Activated CD8-positive, alpha-beta memory T cell treated with anti-CD3 and anti-CD28 coated beads for 48 hours (primary cell): ENCODE measurements at places on chromosomes 11 and 22.

DNA sequence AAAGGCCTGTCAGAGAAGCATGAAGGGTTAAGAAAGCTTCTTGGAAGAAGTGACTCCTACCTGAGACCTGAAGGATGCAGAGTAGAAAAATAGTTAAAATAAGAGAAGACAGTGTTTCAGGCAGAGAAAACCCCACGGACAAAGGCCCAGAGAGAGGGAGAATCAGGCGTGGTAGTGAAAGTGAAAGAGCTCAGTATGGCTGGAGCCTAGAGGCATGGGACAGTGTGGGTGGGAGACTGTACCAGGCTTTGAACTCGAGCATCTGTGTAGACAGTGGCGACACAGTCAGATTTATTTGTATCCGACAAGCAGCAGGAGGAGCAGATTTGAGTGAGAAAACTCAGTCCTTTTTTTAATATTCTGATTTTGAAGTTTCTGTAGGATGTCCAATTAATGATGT is 360.0 kb downstream of the OPCML start:
- DNase-seq, result no peak

DNA sequence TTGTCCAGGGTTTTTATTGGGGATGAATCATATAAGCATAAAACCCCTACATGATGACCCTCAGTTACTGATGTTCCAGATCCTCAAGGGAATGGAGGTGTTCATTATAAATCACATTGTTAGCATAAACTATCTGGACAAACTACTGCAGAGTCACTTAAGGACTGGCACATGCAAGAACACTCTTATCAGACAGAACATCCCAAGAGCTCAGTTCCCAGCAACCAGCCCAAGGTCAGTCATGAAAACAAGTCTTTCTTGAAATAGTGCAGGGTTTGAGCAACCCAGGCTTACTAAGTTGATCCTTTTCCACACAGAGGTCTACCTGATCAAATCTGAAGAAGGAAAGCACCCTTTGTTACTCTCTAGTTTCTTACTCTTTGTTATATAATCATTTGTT is 13.5 kb upstream of the PTS start:
- DNase-seq, result no peak

DNA sequence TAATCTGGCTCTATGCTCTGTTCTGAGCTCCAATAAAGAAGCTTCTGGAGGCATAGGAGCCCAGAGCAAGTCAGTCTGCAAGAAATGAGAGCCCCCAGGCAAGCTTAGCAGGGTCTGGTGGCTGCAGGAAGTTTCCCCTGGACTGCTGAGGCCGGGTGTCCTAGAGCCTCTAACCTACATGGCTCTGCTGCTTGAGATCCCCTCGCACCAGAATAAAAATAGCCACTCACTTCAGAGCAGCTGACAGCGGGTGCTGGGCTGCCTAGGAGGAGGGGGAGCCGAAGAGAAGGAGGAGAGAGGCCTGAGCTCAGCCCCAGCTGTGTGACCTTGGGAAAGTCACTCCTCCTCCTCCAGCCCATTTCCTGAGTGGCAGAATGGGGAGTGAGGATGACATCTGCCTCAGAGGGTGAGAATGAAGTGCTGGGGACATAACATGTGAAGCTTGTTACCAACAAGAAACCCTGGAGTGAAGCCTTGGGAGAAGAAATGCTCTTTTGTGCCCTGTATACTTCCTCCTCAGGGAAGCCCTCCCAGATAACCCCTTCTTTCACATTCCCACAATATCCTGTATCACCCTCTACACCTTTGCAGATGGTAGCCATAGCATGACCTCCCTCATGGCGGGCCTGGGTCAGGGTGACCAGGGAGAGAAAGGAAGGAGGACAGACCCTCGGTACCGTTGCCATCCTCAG is 3.6 kb upstream of the INPP5J start:
- DNase-seq, result no peak

DNA sequence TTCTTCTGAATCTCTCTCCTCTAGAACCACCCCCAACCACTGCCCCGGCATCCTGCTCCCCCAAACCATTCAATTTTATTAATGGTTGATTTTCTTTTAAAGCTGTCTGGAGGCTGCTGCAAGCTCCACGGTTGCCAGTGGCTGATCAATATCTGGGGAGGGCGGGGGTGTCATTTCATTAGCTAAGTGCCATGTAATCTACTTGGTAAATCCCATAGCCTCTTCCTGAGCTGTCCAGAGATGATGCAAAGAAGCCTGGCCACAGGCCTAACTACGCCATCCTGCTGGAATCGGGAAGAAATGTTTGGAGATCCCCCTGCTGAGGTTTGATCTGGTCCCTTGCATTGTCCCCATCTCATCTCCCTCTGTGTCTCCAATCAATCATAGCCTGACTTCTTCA is 440.1 kb downstream of the MIAT start:
- DNase-seq, result no peak

- no peak for DNase-seq
Observed at GRCh38 chr11:20566591-20567434, 32.6 kb upstream of the SLC6A5 start.

- DNase-seq, result no peak
Observed at GRCh38 chr11:20669820-20670684, 666 bp downstream of the NELL1 start.

GRCh38 chr22:27768027-27768653 is 33.4 kb downstream of the MN1 start:
- DNase-seq, result no peak

DNA sequence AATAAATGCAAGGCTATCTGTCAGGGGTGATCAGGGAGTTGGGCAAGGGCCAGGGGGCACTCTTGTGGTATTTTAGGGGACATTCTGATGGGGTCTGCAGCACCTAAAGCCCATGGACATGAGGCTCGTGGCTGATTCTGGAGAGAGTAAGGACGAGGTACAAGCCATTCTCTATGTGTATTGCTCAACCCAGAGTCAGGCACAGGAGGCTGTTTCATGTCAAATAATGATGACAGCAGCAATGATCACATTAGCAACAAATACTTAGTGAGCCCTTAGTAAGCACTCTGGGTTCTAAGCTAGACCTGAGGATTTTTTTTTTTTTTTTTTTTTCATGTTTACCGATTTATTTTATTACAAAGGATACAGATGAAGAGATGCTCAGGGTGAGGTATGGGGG is 83.5 kb upstream of the THY1 start:
- no peak for DNase-seq

DNA sequence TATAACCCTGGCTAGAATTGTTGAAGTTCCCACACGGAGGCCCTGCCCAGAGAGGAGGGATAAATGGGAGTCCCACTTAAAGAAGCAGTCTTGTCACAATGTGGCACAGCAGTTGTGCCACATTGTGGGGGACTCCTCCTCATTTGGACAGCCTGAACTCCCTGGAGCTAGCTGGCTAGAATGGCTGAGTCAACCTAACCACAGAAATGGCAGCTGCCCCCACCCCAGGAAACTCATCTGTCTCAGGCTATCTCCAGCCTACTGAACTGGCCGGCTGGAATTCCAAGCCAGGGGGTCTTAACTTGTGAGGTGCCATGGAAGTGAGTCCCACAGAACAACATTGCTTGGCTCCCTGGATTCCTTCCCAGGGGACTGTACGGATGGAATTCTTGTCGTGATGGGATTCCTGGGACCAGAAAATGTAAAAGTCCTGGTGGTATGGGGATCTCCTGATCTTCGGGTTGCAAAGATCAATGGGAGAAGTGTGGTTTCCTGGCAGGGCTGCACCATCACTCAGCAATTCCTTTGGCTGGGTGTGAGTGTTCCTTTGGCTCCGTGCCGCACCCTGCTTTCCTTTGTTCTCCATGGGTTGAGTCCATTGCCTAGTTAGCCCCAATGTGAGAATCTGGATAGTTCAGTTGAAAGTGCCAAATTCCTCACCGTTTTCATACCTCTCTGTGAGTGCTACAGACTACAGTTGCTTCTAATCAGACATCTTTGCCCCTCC is 791.2 kb upstream of the FAT3 start:
- no peak for DNase-seq

GRCh38 chr11:110711776-110712658 is at the start of gene ARHGAP20:
Gene ARHGAP20, minus strand, starts transcription at chr11:110712437. Its CDS starts 206 bp downstream, at chr11:110712231.
- DNase-seq, result peak; percentile 52

DNA sequence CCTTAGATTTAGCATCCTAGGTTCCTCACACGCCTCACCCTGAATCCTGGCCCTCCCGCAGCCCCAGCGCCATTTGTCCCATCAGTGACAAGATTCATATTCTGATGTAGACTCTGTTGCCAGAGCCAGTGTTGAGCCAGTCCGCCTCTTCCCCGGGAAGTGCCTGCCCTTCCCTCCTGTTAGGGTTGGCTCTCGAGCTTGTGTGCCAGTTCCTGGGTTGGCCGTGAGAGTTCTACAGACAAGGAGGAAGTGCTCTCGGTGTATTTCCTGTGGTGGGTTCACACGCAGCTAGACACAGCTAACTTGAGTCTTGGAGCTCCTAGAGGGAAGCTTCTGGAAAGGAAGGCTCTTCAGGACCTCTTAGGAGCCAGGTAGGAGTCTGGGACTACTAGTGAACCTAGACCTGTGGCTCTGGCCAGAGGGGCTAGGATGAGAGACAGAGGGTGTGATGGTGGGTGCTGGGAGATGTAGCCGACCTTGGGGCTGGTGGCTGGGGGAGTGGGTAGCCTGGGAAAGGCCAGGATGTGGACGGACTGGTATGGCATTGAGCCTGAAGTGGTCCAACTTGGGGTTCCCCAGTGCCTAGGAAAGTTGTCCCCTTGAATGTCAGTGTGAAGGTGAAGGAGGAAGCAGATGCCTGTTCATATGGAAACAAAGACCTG is at the start of gene IL18BP:
IL18BP (plus strand) TSS at position 261 of the 662 bp plus-strand sequence. CDS start 1,076 bp downstream, outside the sequence.
- no peak for DNase-seq

DNA sequence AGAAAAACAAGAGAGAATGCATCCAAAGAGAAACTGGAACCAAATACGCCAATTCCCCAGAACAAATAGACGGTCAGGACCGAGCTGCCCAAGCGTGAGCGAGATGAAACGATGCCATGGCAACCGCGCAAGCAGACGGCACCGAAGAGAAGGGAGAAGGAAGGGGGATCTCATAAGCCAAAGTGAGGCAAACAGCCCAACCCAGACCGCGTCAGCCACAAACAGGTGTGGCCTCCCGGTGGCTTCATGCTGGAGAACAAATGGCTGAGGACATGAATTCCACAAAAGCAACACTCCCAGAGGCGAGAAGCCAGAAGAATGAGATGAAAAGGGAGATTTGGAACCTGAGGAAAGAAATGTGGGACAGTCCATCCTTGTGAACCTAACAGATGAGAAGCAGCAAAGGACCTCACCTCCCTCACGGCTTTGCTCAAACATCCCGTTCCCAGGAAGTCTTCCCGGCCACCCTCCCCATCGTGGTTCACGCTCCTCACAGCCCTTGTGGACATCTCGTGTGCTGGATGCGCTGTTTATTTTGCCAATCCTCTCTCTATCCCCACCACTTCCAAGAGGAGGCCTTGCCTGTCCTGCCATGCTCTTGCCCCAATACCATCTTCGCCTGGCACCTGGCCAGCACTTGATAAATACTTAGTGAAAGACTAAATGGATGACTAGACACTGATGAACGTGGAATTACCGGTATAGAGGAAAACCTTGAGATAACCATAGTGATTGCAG is 89.1 kb upstream of the RTL6 start:
- no peak for DNase-seq

DNA sequence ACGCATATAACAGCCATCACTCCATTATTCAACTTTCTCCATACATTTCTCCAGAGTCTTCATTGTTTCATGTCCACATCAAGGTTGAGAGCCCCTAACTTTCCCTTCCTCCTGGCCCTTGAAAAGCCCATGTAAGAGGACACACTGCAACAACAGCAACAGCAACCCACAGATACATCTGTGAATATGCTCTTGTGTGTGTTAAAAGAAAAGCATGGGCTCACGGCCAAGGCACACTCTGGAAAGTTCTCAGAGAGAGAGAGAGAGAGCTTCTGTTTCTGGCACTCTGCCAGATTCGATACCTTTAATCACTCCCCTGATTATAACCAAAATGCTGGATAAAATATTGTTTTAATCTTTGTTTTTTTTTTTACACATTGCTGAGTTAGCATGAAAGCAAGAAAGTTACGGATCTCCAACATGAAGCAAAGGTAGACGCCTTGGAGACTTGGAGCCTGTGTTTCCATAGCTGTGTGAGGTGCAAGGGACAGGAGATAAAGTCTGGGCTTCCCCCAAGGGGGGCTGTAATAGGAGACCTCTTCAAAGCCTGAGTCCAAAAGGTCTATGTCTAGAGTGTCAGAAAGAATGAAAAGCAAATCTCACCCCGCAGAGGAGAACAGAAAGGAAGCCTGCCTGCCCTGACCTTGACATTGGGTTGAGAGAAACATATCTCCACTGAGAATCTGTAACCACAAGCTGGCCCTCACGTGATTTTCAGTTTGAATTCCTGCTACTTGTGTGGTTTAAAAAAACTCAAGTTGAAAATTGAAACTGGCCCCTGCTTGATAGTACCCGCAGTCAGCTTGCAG is 33.7 kb upstream of the MPPED1 start:
- no peak for DNase-seq

DNA sequence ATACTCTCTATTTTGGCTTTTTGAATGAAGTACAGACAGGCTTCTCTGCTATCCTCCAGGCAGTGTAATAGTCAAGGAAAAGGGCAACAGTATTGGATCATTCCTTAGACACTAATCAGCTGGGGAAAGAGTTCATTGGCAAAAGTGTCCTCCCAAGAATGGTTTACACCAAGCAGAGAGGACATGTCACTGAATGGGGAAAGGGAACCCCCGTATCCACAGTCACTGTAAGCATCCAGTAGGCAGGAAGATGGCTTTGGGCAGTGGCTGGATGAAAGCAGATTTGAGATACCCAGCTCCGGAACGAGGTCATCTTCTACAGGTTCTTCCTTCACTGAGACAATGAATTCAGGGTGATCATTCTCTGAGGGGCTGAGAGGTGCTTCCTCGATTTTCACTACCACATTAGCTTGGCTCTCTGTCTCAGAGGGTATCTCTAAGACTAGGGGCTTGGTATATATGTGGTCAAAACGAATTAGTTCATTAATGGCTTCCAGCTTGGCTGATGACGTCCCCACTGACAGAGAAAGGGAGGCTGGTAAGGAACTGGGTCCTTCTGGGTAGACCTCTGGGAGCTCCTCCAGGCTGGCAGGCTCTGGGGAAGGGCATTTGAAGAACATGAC is 5.2 kb downstream of the XBP1 start:
- no peak for DNase-seq

DNA sequence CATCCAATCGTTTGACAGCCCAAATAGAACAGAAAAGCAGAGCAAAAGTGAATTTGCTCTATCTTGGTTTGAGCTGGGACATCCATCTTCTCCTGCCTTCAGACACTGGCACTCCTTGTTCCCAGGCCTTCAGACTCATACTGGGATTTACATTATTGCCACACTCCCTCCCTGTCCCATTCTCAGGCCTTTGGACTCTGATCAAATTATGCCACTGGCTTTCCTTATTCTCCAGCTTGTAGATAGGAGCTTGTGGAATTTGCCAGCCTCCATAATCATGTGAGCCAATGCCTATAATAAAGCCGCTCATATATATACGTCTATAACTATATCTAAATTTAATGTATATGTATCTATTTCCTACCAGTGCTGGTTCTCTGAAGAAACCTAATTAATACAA is 568.3 kb upstream of the KIRREL3 start:
- DNase-seq, result no peak

- DNase-seq, result no peak
Observed at GRCh38 chr11:107708792-107709191, 3.1 kb downstream of the SLN start.

DNA sequence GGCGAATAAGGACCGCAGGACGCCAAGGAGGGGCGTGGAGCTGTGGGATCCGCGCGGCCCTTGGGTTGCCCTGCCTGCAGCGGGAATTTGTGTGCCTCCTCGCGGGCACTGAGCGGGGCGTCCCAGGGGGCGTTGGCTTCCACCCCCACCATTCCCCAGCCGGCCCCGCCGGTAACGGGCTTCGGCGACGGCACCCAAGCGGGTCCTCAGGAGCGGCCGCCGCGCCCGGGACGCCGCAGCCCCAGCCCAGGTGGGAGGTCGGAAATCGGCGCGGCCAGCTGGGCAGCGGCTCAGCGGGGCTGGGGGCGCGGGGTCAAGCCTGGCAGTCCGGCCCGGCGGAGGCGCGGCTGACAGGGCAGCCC is 320 bp downstream of the CLTCL1 start:
- DNase-seq, result no peak
